ENCODE measurements at places on chromosomes 4 and X.
A peak's percentile ranks its signal among the peaks of the same experiment; 100 is the strongest.

DNA sequence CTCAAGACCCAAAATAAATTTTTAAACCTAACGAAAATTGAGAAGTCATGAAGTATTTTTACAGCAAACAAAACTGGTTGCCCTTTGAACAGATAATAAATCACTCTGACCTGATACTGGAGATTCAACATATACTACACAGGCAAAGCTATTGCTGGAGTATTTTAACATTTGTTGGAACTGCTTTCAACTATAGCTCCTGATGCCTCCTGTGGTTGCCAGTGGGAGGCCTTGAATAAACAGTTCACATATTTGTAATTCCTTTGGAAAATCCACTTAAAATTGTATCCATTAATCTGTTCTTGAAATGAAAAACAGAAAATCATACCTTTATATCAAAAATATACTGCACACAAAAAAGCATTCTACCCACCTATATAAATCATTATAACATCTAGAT is 605.1 kb downstream of the KCTD8 start:
- no peak for DNase-seq

GRCh38 chrX:38916801-38917200 is 115.5 kb downstream of the MID1IP1 start:
- DNase-seq, result no peak

- no peak for DNase-seq
Observed at GRCh38 chr4:142615324-142615665, 230.8 kb downstream of the INPP4B start.

DNA sequence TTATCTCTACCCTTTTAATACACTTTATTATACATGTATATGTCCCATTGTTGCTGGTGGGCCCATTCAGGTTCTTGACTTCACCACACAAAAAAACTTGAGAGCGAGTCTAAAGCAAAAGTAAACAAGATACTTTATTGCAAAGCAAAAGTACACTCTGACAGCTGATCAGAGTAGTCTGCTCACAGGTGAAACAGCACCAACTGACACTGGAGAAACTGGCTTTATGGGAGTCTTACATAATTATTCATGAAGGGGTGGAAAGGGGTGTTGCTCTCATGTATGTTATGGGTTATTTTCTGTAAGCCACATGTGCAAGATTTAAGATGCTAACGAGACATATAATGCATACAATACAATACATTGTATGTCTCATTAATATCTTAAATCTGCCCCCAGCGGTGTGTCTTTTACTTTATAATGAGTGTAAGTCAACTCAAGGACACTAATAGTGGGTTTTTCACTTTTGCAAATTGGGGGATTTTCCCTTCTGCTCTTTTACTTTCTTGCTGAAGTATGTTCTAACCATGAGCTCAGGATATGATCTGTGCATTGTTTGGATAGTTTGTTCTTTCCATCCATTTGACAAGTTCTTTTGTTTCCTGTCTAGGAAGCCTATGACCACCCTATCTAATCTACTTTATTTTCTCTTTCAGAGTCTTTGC is 256.1 kb upstream of the ITM2A start:
- no peak for DNase-seq

DNA sequence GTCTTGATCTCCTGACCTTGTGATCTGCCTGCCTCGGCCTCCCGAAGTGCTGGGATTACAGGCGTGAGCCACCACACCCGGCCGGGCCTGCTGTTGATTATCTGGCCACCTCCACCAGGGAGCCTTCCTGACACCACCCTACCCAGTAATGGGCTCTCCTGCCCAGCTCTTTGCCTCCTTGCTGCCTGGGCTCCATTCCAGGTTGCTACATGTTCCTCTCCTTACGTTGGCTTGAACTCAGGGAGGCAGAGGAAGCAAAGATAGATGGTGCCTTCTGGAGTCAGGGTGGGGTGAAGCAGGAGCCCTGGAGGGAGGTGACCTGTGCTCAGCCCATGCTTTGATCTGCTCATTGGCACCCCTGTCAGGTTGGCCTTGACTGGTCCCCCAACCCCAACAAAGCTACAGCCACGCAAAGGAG is 26.3 kb downstream of the FLNA start:
- DNase-seq, result no peak

DNA sequence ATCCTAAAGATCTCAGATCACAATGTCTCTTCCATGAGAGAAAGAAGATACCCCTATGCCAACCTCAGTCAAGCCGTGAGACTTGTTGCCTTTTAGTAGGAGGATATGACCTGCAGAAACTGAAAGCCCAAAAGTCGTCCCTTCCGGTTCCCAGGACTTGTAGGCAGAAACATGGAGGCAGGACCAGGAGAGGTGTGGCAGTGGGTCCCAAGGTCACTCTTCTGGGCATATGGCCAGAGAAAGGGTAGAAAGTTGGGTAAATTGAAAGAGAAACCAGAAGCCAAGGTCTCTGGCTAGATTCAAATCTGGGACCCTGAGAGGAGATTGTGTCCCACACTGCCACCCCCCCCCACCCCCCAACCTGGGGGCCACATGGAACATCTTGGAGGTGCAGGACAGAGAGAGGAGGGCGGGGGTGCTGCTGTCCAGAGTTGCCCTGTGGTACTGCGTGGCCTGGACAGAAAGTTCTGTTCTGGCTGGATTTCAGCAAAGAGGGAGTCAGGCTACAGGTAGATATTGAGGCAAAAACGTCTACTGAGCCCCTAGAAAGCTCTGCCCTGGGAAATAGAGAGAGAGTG is 55.4 kb downstream of the DDX3X start:
- DNase-seq, result no peak

- peak; percentile 46 for DNase-seq
Observed at GRCh38 chr4:128787509-128788311, 21.8 kb upstream of the JADE1 start.

GRCh38 chr4:15373363-15373762 is 54.5 kb upstream of the C1QTNF7 start:
- no peak for DNase-seq

DNA sequence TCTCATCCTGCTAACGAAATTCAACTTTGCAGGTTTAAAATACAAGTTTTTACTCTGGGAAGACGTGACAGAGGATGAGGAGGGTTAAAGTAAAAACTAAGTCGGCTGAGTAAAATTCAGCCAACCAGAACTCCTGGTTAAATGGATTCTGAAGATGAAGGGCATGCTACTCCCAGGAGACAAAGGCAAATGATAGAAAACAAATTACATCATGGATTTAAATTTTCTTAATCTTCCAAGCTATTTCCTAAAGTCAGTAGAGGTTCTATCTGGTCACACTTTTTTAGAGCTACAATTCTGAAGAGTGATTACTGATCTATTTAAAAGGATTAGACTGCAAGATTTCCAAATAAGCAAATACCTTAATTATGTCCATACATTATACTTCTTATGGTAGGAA is 47.9 kb downstream of the ZNF827 start:
- DNase-seq, result no peak

DNA sequence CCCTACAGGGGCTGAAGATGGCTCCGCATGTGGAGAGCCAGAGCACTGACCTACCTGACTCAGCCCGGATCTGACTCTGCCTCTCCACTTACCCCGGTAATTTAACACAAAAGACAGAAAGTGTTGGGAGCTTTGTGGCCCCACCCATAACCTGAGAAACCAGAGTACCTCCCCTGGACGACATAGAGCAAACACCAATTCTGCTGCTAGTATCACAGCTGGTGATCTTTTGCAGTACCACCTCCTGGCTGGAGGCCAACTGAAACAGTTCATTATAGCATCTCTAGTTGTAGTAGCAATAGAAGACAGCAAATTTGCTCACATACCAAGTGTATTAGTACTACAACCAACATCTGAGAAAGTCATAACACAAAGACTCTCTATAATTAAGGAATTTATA is 443.9 kb downstream of the KLHL4 start:
- no peak for DNase-seq

DNA sequence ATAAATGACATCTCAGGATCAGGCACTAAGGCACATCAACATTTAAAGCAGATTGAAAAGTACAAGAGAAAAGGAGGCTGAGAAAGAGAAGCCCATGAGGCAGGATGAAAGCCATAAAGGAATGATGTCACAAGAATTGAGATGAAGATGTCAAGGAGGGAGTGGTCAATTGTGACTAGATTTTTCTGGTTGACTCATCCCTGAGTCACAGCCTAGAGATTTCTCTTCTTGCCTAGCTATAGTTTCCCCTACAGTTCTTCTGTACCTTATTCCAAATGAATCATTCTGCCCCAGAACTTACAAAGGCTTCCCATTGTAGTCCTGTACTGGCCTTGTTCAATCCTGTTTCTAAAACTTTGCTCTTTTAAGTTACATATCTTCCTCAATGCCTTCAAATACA is 3.4 kb upstream of the USP53 start:
- no peak for DNase-seq

DNA sequence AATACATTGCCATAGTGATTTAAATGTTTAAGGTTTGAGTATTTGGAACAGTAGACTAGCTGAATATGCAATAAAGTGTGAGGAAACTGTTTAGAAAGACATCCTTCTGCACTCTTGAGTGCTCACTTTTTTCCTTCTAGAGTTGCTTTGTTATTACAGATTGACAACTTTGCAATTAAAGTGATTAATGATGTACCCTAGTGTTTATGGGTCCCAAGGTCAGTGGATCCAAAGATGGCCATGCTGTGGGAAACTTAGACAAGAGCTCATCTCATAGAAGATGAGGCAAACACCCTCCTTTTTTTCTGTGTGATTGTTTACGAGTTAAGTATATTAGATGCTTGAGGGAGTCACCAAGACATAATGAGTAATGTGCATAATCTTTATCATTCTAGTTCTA is 118.8 kb downstream of the PDLIM5 start:
- DNase-seq, result no peak

GRCh38 chr4:146336410-146336807 is 122.1 kb downstream of the REELD1 start:
- DNase-seq, result no peak

DNA sequence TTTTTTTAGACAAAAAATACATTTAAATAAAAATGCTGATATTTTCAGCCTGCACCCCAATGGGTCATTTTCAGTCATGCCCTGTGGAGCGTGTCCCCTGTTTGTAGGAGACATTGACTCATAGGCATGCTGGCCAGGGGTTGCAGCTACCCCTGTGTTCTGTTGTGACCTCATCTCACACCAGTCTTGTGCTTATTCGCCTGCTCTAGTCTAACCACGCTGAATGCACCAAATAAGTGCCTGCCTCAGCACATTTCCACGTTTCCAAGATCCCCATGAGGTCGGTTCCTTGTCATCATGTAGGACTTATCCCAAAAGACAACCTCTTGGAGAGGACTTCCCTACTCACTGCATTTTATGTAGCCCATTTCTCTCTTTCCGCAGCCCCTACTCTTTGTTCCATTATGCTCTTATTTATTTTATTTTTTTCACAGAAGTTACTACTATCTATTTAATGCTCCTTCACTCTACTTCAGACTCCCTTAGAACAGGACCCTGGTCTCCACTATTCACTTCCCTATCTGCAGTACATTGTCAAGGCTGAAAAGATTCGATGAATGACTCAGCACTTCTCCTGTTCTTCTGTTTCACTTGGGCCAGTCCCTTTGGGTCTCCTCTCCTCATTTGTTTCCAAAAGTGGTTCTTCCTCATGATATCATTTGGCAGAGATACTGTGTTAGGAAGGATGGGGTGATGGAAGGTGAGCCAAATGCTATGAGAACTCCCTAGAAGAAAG is 109.7 kb downstream of the MSL3 start:
- DNase-seq, result no peak

DNA sequence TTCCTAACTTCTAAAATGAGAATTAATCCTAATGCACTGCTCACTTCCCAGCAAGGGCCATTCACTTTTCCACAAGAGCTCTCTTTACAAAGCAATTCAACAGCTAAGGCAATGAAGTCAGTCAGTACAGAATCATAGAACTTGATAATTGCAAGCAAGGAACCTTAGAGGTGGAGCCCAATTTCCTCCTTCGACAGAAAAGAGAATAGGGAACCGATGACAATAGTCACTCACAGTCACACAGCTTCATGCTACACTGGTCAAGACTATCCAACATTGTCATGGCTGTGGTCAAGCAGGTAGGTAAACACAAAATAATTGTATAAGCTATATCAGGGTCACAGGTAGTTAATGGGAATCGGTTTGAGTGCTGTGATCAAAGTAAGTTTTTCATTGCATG is 90.0 kb downstream of the ELOVL6 start:
- no peak for DNase-seq

DNA sequence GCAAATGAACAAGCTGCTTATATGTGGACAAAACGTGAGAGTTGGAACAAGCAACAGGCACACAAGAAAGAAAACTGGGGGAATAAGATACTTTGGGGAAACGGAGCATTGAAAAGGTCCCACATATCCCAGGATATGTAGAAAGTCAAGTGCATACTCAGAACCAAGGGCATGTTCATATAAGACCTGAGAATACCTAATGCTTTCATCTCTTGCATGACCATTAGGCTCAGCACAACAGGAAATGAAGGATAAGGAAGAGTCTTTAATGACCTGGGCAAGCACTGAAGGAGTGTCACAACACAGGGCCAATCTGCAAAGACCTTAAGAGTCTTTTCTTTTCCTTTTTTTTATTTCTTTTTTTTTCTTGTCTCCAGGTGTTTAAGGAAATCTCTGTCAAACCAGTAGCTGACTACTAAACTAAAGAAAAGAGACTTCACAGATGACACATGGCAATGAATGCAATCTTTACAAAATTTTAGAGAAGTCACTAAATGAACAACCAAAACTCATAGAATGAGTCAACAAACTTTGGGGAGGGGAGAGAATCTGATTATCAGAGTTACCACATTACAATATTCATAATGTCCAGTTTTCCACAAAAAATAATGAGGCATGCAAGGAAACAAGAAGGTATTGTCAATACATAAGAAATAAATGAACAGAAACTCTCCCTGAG is 67.9 kb upstream of the STK26 start:
- no peak for DNase-seq

DNA sequence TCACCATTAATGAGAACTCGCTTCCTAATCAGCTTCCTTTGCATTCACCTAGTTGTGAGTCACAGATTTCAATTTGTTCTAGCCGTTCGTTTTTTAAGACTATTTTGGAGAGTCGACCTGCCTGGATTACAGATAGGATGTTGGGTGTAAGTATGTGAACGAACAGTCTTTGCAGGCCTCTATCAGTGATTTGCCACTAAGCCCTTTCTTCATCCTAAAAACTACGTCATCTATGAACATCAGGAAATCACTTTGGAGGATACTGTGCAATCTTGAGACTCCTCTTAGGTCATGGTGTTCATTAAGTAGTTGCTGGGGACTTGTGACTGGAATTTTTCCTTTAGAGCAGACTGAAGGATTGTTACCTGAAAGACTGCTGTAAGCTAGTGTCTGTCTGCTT is 1.1 kb downstream of the POLA1 start:
- DNase-seq, result no peak

DNA sequence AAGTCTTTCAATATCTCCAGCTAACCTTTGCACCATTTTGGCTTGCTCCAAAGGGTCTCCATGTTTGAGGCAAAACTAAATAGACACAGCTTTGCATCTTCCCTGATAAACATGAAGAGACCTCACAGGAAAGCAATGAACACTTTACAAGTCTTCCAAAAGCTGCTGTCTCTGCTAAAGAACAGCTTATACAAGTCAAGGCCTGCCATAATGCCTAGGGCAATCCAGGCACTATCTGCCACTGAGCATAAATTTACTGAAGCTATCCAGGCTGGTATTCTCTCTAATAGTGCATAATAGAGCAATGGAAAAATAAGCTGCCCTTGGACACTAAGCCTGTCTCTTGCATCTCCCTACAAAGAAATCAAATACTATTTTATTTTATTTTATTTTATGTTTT is 60.1 kb upstream of the S100G start:
- DNase-seq, result no peak

All from SK-N-SH (cell line).